ENCODE measurements at places on chromosomes 6 and 20.

DNA sequence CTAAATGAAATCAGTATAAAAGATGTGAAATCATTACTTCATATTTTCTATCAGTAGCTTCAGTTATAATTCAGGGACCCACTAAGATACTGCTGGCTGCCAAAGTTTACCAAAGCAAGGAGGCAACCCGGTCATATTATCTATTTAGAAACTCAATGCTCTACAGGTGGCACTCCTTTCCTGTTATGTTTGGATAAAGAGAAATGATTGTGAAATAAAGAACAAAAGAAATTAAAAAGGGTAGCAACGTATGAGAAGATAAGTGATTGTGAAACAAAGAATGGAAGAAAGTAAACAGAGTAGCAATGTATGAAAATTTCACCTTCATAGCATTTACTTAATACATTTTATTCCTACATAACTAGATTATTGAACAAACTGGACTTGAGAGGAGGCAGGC lies 45.2 kb downstream of the RSPH3 start:
- H3K27ac ChIP-seq: peak overlapping the region; percentile 59
- H3K27me3 ChIP-seq: no peaks in the 10 kb centered on the region
- H3K36me3 ChIP-seq: no peaks in the 10 kb centered on the region

DNA sequence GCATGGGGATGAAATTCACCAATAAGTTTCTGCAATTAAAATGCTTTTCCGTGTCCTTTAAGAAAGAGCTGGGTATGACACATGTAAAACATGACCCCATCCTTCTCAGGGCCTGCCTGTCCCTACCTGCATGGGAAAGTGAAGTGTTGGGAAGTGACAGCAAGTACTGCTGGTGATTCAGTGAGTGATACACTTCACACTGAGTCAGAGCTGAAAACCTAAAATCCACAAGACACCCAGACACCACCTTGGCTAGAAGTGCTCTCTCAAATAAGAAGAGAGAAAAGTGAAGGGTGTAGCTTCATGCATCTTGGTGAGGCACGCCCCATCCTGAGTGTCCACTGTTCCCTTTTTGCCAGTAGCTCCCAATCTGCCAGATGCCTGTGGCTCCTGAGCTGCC lies 3.3 kb downstream of the RAB22A start:
- H3K27me3 ChIP-seq: no peaks in the 10 kb centered on the region
- no peak overlapping the region for H3K27ac ChIP-seq
- H3K4me1 ChIP-seq: peaks cover 33% of the 10 kb centered on the region
- no peak for DNase-seq

GRCh38 chr6:125018136-125018535 lies 55.9 kb downstream of the RNF217 start:
- no peaks in the 10 kb centered on the region for H3K27me3 ChIP-seq
- H3K27ac ChIP-seq: no peak overlapping the region
- no peak for DNase-seq
- H3K36me3 ChIP-seq: no peaks in the 10 kb centered on the region
- H3K4me1 ChIP-seq: no peaks in the 10 kb centered on the region

- no peak overlapping the region for H3K4me3 ChIP-seq
- no peaks in the 10 kb centered on the region for H3K4me1 ChIP-seq
- peaks cover 11% of the 10 kb centered on the region for H3K27me3 ChIP-seq
- H3K27ac ChIP-seq: no peak overlapping the region
- DNase-seq: no peak
- H3K36me3 ChIP-seq: no peaks in the 10 kb centered on the region
These were observed 23.8 kb downstream of the MYT1 start for GRCh38 chr20:64188091-64188490.

- DNase-seq: no peak
- H3K27me3 ChIP-seq: no peaks in the 10 kb centered on the region
- no peaks in the 10 kb centered on the region for H3K4me1 ChIP-seq
- no peak overlapping the region for H3K27ac ChIP-seq
- H3K4me3 ChIP-seq: no peak overlapping the region
These were observed 17.9 kb downstream of the AHI1 start for GRCh38 chr6:135479601-135480000.

DNA sequence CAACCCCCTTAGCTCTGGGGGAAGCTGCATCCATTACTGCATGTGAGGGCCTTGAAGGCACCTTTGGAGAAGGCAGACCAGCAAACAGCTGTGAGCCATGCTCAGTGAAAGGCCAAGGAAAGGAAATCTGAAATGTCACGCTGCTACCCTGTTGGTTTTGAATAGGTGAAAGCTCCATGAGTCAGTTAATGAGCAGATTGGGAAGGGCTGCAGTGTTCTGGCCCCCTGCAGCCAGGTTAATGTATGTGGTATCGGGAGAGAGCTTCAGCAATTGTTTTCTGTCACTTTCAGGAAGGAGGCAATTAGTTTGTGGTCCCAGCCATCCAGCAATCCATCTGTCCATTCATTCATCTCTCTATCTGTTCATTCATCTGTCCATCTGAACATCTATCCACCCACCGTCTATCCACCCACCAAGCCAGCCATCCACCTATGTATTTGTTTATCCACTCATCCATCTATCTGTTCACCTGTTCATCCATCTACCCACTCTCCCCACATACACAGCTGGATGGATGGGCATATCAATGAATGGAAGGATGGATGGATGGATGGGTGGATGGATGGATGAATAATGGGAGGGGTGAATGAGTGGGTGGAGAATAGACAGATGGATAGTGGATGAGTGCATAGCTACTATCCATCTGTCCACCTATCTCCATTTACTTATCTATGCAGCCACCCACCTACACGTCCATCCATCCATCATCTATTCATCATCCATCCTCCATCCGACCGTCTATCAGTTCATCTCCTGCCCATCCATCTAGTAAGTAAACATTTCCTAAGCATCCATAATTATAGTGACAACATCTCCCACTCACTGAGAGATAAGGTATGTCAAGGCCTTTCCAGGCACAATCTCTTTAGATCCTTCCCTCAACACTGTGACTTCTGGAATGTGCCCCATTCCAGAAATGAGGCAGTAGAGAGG lies 16.0 kb downstream of the PCK1 start:
- no peaks in the 10 kb centered on the region for H3K4me1 ChIP-seq
- peaks cover 35% of the 10 kb centered on the region for H3K27me3 ChIP-seq
- H3K36me3 ChIP-seq: no peaks in the 10 kb centered on the region
- DNase-seq: no peak
- H3K4me3 ChIP-seq: no peak overlapping the region
- no peak overlapping the region for H3K27ac ChIP-seq

DNA sequence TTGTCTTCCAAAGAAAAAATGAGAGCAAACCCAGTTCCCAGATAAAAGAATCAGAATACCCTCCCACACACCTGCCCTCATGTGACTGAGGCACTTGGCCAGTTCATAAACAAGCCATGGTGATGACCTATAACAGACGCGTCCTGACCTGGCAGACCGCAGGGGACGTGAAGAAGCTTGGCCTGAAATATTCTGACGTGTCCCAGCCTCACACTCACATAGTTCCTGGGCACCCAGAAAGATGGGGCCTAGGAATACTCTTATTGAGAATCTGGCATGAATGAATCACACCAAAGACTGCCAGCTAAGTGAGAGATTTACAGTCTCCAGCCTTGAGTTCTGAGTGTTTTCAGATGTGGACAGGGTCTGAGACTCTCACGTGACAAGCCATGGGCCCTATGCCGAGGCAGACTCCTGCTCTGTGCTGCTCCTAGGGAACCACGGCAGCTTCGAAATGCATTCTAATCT lies 17.2 kb upstream of the MAP3K4 start:
- no peak for DNase-seq
- peaks cover 25% of the 10 kb centered on the region for H3K27me3 ChIP-seq
- H3K4me3 ChIP-seq: no peak overlapping the region
- no peaks in the 10 kb centered on the region for H3K36me3 ChIP-seq

DNA sequence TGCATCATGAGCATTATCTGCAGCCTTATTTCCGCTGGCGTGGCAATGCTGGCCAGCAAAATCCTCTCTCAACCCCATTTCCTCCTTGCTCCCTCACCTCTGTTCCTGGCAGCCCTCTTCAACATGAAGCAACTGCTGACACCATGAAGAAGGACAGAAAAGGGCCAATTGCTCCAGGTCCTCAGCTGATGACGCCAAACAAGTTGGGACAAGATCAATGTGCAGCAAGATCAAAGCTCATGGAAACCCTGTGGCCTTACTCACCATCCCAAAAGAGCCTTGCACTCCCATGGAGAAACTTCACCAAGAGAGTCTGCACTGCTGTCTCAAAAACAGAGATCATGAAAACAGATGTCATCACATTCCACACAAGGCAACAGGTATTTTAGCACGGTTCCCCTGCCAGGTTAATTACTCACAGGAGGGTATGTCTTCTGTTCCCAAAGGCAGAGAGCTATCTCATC lies 7.4 kb downstream of the GFOD1 start:
- H3K27ac ChIP-seq: no peak overlapping the region
- no peak for DNase-seq
- no peaks in the 10 kb centered on the region for H3K27me3 ChIP-seq
- H3K4me3 ChIP-seq: no peak overlapping the region

- no peaks in the 10 kb centered on the region for H3K27me3 ChIP-seq
- DNase-seq: no peak
- no peaks in the 10 kb centered on the region for H3K4me1 ChIP-seq
- H3K27ac ChIP-seq: no peak overlapping the region
- no peaks in the 10 kb centered on the region for H3K36me3 ChIP-seq
- no peak overlapping the region for H3K4me3 ChIP-seq
These were observed 32.5 kb downstream of the ADGRG6 start for GRCh38 chr6:142334294-142334693.

DNA sequence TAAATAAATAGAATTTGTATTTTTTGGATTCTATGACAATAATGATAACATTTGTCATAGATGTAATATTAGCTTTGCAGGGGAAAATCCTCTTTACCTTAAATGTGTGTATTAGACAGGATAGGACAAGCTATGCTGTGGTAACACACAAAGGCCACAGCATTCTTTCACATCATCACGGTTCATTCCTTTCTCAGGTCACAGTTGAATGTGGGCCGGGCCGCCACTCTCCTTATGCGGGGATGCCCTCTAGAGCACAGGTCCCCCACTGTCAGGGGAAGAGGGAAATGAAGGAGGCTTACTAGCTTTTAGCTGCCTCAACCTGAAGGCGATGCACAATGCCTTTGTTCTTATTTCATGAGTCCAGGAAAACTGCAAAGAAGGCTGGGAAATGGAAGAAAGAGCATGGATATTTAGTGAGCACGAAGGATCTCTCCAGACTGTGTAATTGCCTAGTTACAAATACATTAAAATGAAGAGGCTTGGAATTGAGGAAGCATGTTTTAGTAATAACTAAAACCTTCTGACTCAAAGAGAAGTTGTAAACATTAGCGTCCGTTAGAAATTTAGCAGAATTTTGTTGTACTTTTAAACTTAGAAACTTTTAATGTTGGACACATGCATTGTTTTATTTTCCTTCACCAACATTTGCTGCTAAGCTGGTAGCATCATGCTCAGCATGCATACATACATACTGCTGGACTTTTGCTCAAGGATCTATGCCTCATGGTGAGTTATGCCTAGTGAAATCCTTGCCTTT lies 248.9 kb upstream of the FOXQ1 start:
- peaks cover 9% of the 10 kb centered on the region for H3K27me3 ChIP-seq
- no peak overlapping the region for H3K4me3 ChIP-seq
- no peaks in the 10 kb centered on the region for H3K36me3 ChIP-seq
- no peaks in the 10 kb centered on the region for H3K4me1 ChIP-seq

DNA sequence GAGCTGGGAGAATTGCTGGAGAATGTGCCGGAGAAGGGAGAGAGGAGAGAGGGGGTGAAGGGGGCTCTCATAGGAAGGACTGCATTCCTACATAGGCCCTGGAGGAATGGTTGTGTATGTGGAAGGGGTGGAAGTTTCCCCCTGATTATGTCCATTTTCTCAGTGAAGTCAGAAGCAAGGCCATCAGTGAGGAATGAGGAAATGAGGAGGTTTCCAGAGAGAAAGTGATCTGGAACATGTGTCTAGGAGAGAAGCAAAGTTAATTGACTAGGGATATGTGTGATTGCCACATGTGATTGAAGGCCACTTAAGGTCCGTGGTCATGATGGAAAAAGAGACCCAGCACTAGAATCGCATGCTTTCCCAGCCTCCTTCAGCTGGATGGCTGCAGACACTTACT lies 42.3 kb downstream of the TBPL1 start:
- no peak overlapping the region for H3K4me3 ChIP-seq
- DNase-seq: no peak
- H3K27ac ChIP-seq: no peak overlapping the region
- H3K4me1 ChIP-seq: no peaks in the 10 kb centered on the region
- no peaks in the 10 kb centered on the region for H3K36me3 ChIP-seq

- H3K4me1 ChIP-seq: peaks cover 52% of the 10 kb centered on the region
- H3K4me3 ChIP-seq: peak overlapping the region; percentile 78
These were observed 649.1 kb upstream of the GJE1 start for GRCh38 chr6:141483598-141484061.

GRCh38 chr20:25242231-25242630 lies 5.7 kb upstream of the PYGB start:
- H3K4me1 ChIP-seq: peaks cover 13% of the 10 kb centered on the region
- no peak for DNase-seq

DNA sequence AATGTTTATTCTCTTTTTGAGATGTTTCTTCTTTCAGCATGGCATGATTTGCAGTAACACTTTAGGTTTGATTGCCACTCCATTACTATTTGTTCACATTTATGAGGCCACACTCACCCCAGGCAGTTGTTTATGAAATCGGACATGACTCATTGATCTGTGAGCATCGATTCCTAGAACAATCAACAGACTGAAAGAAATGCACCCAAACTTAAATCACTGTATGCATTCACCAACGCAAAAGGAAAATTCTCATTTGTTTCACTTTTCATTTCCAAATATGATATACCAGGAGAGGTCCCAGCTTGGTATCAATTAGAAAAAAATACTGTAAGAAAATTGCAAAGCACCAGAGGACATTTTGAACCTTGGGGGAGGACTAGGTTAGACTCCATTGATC lies 5.4 kb upstream of the GJA10 start:
- peaks cover 11% of the 10 kb centered on the region for H3K4me1 ChIP-seq
- H3K27ac ChIP-seq: no peak overlapping the region
- peaks cover 22% of the 10 kb centered on the region for H3K27me3 ChIP-seq
- no peak for DNase-seq

DNA sequence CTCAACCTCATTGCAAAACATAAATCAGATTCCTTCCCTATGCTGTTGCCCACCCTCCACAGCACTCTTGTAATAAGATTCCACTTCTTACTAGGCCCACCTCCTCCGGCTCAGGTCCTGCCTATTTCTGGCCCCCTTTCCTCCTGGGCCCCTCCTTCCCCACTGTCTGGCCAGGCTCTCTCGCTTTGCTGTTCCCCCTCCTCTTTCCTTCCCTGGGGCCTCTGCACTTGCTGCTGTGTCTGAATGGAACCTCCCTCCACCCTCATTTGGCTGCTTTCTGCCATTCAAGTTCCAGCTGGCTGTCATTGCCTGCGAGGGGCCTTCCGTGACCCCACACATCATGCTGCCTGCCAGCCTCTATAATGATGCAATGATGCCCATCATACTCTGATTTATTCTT lies 38.9 kb downstream of the ARHGAP40 start:
- H3K4me1 ChIP-seq: peaks cover 16% of the 10 kb centered on the region
- peaks cover 28% of the 10 kb centered on the region for H3K27me3 ChIP-seq
- no peak overlapping the region for H3K4me3 ChIP-seq

DNA sequence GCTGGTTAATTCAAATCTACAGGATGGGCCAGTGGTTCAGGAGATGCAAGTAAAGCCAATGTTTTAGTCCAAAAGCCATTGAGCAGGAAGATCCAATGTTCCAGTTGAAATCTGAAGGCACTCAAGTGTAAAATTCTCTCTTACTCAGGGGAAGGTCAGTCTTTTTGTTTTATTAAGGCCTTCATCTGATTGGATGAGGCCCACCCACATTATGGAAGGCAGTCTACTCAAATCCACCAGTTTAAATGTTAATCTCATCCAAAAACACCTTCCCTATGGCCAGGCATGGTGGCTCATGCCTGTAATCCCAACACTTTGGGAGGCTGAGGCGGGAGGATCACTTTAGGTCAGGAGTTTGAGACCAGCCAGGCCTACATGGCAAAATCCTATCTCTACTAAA lies 31.3 kb upstream of the BEND6 start:
- no peaks in the 10 kb centered on the region for H3K4me1 ChIP-seq
- no peak for DNase-seq
- no peak overlapping the region for H3K27ac ChIP-seq
- H3K36me3 ChIP-seq: no peaks in the 10 kb centered on the region
- H3K4me3 ChIP-seq: no peak overlapping the region
- H3K27me3 ChIP-seq: peaks cover 10% of the 10 kb centered on the region

Data from activated B cell treated with CpG ODN at 0.5 μM for 24 hours (primary cell).